ENCODE measurements at places on chromosomes 3 and 15.

DNA sequence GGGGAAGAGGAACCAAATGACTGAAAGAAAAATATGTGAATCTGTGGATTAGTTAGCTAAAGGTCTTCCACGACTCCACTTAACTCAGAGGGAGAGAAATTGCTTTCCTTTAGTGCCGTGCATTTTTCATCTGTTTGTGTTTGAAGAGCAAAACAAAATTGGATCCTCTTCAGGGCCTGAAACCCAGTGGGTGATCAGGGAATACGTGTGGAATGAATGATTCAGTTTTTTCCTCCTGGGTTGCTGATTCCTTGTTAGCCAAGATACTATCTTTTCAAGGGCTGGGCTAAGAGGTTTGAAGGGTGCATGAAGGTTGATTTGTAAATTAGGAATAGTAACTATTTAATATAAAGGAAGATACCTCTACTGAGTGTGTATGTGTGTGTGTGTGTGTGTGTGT, 61.0 kb downstream of the TPRG1 start:
- no peak for DNase-seq

DNA sequence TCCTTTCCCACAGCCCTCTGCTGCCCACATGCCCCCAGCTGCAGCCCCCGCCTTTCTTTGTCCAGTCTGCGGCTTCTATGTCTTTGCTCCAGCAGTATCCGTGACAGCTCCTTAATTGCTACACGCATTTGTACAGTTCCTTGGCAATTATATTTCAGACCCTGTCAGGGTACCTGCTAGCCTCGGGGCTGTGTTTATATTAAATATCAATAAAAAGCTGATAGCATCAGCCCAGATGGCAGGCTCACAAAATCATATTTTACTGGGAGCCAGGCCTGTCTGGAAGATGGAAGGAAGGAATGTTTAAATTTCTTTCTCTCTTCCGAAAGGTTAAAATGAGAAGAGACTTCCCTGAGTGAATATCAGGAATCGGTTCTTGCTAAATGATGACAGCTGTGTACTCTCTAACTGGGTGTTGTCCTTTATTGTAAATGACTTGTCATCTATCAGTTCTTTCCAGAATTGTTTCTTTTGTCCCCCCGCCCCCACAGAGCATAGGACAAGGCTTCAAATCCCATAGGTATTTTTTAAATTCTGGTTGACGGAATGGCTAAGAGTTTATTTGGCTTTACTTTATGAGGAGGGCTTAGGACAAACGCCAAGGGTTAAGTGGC, 378.1 kb downstream of the LRTM1 start:
- DNase-seq: no peak

GRCh38 chr3:182789371-182789770, 3.9 kb upstream of the ATP11B start:
- no peak for DNase-seq

DNA sequence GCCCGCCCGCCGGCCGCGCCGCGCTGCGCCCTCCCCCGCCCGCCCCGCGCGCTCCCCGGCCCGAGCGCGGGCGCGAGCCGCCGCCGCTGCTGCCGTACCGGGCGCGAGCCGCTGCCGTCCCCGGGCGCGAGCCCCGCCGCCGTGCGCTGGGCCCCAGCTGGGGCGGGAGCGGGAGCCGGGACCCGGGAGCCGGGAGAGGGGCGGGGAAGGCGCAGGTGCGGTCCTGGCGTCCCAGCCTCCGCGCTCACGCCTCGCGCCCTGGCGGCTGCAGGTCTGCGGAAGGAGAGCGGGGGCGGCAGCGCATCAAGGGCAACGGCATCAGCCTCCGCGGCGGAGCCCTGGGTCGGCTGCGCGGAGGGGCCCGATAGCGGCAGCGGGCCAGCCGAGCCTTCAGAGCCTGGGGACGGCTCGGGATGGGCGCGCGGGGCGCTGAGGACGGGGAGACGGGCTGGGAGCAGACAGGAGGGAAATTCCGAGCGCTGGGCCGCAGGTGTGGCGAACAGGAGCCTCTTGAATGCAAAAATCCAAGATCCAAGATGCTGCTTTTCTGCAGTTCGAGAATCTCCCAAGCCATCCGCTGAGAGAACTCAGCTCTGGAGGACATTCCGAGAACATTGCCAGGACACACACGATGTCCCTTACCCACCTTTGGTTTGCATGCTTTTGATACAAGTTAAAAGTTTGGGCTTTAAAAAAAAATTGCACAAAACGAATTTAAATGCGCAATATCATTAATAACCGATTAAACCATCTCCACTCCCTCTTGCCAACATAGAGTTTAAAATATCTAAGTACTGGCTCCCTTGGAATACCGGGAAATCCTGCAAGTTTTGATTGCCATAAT, 251.1 kb downstream of the TJP1 start:
- DNase-seq: no peak

DNA sequence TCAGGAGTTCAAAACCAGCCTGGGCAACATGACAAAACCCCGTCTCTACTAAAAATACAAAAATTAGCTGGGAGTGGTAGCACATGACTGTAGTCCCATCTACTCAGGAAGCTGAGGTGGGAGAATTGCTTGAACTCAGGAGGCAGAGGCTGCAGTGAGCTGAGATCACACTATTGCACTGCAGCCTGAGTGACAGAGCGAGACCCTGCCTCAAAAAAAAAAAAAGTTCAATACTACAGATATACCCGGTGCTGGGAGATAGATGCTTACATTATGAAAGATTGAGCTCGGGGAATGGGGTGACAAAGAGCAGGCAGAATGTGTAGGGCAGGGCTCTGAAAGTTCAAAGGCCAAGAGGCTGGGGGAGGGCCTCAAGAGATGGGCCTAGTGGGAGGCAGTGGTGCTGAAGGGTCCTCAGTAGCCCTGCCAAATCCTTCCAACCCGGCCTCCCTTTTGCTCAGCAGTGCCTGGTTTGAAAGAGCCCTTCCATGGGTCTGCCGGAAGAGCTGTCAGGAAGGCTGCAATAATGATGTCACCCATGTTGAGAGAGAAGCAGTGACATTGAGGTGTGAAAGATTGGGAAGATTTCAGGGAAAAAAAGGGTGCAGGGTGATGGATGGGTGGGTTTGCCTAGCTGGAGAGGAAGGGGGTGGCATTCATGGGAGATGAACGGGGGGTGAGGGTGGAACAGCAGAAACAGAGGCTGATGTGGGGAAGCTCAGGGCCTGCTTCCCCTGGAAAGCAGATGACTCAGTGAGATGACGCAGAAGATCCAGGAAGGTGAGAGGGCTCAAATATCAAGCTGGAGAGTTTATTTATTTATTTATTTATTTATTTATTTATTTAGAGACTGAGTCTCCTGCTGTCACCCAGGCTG, 20.0 kb upstream of the IREB2 start:
- no peak for DNase-seq

- DNase-seq: no peak
Measured at GRCh38 chr15:90402223-90402622, 14.2 kb downstream of the IQGAP1 start.

GRCh38 chr15:75925440-75925839, 21.8 kb downstream of the FBXO22 start:
- no peak for DNase-seq

- DNase-seq: no peak
Measured at GRCh38 chr3:126696701-126697267, 7.3 kb upstream of the CHCHD6 start.

DNA sequence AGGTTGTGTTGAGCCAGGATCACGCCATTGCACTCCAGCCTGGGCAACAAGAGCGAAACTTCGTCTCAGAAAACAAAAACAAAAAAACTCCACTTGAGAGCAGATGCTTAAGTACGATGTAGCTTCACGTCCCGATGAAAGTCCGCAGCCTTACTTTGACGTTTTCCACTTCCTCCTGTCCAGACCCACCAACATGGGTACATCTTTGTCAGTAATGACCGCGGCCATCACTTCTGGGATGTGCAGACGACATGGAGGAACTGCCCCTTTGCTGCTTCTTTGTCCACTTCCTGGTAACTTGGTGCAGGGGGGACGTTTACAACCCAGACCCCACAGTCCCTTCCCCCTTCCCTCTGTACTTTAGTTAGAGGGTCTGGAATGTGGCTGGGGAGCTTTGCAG, 48.7 kb downstream of the CRABP1 start:
- DNase-seq: no peak
